Upper lobe of left lung (tissue), 6 donors: ENCODE measurements at places on chromosomes 1 and 21. TPM values are rescaled to one million over a fixed set of nuclear protein-coding genes. Genes with fewer than 3 reads are reported as not detected.
A peak's percentile ranks its signal among the peaks of the same experiment; 100 is the strongest.

DNA sequence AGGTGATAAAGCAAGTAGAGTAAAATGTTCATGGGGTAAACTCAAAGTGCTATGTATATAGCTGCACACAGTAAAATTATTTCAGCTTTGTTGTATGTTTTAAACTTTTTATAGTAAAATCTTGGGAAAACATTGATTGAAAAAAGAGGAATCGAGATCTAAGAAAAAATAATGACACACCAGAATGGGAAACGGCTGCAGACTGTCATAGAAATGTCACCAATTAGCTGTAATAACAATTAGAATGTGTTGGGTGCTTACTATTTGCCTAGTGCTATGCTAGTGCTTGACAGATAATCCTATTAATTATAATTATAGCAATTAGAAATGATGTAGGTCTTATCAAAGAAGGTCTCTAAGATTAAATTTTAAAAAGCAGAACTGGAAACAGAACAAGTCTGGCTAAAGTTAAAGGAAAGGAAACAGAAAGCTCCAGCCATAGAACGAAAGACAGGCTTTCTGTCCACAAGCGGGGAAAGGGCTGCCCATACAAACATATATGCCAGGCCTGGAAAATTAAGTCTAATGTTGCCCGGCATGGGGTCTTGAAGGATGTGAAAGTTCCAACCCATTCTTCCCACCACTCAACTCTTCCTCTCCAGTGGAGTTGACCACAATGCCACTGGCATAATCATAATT, 5.0 kb downstream of the PCNX2 start:
- peaks cover 10% of the 10 kb centered on the region for H3K4me1 ChIP-seq
- no peak overlapping the region for H3K4me3 ChIP-seq
- H3K27ac ChIP-seq: no peak overlapping the region
- no peaks in the 10 kb centered on the region for H3K36me3 ChIP-seq
- no peak for DNase-seq
- no peaks in the 10 kb centered on the region for H3K27me3 ChIP-seq

DNA sequence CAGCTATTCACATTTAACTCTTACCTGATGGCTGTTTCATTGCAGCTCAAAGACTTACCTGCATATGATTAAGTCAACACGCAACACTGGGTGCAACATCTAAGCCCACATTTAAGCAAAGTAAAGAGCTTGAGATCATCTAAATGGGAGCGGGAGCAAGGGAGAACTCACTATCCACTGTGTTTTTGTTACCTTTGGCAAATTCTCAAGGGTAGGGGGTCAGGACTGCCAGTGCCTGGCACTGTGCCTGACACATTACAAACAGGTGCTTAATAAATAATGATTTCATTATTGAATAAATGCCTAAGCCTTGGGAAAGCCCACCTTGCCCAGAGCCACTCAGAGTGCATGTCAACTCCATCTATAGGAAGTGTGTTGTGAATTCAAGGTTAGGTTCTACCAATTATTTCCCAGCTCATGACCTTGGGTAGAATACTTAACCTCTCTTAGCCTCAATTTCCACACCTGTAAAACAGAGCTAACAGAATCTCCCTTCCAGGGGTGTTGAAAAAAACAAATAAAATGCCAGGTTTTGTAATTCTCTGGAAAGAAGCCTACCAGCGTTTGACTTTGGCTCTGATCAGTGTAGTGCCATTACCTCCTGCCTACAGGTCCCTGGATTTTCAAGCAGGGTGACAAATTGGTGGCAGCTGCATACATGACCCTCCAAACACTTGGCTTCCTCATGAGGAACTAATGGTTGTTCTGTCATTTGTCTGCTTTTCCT, 109.7 kb downstream of the TGFBR3 start:
- H3K4me3 ChIP-seq: no peak overlapping the region
- H3K36me3 ChIP-seq: no peaks in the 10 kb centered on the region
- DNase-seq: no peak
- peaks cover 8% of the 10 kb centered on the region for H3K4me1 ChIP-seq

- no peak overlapping the region for H3K27ac ChIP-seq
- no peaks in the 10 kb centered on the region for H3K4me1 ChIP-seq
- H3K36me3 ChIP-seq: peaks cover 10% of the 10 kb centered on the region
- no peak overlapping the region for H3K4me3 ChIP-seq
- DNase-seq: no peak
Observed at GRCh38 chr1:114439369-114439768, 71.6 kb downstream of the TRIM33 start.

DNA sequence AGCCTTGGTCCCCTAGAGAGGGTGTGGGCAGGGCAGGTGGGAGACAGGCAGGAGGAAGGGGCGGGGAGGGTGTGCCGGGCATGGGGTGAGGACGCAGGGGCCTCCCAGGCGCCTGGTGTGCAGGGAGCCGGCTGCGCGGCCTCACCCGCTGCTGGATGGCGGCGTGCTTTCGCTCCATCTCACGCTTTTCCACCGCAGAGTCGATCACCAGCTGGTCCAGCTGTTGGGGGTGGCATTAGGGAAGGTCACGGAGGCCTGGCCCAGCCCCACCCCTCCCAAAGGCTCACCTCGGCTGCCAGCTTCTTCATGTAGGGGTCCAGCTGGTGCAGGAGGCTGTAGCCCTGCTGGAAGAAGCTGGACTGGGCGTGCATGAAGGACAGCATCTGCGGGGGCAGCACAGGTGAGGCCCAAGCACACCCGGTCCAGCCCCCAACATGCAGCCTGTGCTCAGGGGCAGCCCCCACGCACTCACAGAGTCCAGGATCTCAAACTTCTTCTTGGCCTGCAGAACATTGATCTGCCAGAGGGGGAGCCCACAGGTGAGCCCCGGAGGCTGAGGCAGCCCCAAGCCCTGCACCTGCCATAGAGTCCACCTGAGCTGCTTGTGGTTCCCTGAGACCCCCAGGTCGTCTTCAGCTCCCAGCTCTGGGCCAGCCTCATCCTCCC, 7.9 kb downstream of the ACAP3 start:
- peak; percentile 73 for DNase-seq
- no peaks in the 10 kb centered on the region for H3K36me3 ChIP-seq
- no peak overlapping the region for H3K4me3 ChIP-seq
- peaks cover 13% of the 10 kb centered on the region for H3K4me1 ChIP-seq
- H3K27ac ChIP-seq: no peak overlapping the region

DNA sequence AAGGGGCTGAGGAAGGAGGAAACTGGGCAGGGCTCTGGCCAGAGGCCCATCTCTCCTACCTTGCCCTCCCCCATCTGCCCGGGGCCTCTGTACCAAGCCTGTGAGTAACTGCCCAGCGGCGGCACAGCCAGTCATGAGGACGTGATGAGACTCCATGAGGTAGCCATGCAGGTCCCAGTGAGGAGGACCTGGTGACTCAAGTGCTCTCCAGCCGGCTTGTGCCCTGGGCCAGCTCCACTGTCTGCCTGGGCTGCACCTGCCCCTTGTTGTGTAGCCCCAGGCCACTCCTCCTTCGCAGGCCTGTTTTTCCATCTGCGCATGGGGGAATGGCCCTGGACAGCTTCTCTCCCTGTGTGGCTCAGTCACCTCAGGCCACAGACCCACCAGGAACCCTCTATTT, 42.0 kb upstream of the PADI1 start:
- DNase-seq: no peak
- no peak overlapping the region for H3K4me3 ChIP-seq
- no peak overlapping the region for H3K27ac ChIP-seq
- H3K27me3 ChIP-seq: no peaks in the 10 kb centered on the region
- H3K36me3 ChIP-seq: no peaks in the 10 kb centered on the region

Gene TSPEAR
- total RNA-seq: not detected
